ENCODE measurements at places on chromosomes 3 and 15.

GRCh38 chr15:100265641-100266035, 76.1 kb downstream of the ADAMTS17 start:
- DNase-seq, result no peak

- DNase-seq, result no peak
These were observed 150.8 kb upstream of the DPH6 start for GRCh38 chr15:35696767-35697231.

DNA sequence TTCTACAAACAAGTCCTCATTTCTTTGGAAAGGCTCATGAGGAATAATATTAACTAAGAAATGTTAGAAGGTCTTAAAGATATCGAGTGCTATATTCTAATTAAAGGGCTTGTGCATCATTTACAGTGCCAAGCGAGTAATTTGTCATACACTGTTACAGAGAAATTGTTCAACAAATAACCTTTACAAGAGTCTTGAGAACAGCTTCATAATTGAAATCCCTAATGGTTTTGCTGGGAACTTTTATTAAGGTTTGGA, 209.5 kb downstream of the MECOM start:
- DNase-seq, result no peak

DNA sequence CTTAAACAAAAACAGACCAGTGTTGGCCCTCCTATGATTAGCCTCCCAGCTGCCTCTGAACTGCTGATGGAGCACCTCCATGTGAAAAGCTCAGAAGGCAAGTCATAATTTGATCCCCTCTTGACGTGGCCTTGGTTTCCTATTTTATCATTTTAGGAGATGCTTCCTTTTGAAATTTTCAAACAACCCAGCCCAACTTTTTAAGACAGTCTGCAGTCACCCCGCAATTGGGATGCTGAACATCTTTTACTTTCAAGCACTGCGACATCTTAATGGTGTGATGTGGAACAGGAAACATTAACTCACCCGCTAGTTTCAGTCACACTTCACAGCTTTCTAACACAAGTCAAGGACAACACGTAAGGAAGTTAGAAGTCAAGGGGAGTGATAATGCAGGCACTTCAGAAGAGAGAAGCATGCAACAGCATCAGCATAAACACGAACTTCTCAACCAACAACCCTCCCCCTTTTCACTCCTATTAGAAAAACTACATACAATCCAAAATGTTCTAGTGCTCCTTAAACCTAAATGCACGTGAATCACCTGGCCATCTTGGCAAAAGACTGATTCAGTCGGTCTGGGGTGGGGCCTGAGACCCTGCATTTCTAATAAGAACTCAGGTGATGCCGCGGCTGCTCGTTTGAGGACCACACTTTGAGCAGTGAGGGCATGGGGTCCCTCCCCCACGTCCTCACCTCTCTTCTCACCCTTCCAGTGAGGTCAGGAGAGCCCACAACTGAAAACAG, 161.5 kb downstream of the FOXP1 start:
- DNase-seq, result no peak

DNA sequence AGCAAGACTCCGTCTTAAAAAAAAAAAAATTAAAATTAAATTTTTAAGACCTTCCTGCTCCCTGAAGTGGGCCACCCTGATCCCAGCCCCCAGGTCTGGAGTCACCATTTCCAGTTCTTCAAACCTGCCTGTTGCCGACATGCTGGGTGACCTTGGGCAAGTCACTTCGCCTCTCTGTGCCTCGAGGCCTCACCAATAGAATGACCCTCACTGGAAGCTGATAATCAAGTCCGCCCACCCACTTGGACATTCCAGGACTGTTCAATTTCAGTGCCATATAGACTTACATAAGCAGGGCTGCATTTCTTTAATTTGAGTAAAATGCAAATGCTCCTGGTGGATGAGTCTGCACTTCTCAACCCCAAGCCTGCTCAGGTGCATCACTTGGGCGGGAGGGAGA, 39.3 kb upstream of the FURIN start:
- DNase-seq, result no peak

DNA sequence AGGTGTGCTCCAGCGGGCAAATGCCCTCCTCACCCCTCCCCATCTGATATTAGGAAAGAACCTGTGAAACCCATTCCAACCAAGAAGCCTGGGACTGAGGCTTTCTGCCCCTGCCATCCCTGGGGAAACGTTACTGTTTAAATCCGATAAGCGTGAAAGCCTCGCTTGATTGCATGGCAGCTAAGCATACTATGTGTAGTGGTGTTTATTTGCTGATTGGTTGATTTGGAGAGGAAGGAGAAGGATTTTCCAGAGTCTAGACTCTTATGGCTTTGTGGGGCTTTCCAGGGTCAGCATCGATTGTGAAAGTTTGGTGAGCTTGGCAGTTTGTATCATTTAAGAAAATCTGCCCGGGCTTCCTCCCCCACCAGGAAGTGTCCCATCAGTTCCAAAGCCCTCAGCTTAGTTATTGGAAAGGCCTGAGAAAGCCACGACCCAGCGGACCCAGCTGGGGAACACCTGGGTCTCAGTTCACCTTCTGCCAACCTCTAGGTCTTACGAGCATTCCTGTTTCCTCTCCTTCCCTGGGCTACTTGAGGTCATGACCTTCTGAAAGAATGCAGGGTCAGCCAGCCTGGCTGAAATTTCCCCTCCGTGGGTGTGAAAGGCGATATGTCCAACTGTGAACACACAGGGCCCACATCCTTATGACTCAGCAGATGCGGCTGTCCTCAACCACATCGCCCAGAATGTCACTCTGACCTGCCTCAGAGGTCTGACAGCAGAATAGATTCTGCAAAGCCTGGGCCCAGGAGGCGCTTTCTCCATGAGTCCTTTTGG, 62.8 kb upstream of the HERC1 start:
- DNase-seq, result peak; percentile 52

- no peak for DNase-seq
These were observed 63.7 kb upstream of the SENP5 start for GRCh38 chr3:196803891-196804468.

- DNase-seq, result peak; percentile 68
These were observed 220.8 kb upstream of the TPRG1 start for GRCh38 chr3:188950832-188951489.

GRCh38 chr3:112087746-112088145, 1.6 kb downstream of the C3orf52 start:
- peak; percentile 45 for DNase-seq

DNA sequence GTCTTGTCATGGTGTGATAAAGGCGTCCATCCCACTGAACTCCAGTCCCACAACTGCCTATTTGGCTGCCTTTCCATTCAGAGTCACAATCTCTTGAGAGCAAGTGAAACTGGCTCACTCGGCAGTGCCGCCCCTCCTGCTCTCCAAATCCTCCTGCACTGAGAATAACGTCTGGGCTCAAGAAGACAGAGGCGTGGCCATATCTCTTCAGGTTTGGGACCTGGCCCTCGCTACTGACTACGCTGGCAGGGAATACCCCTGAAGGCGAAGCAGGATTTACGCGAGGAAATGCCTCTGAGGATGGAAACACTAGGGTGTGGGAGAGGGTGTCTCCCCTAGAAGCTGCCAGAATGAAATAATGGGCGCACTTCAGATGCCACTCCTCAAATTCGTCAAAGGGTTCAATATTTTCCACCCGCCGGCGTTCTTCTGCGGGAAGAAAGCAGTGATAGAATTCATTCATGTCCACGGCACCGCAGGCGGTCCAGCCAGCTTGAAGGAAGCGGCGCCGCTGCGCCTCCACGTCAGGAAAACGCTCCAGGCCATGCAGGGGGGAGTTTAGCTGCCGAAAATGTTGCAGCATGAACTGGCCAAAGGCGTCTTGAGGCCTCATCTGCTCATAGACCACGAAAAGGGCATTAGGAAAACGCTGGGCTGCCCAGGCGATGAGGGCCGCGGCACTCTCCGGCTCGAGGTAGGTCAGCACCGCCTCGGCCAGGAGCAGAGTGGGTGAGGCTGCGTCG, 985 bp downstream of the LCMT2 start:
- peak; percentile 52 for DNase-seq

DNA sequence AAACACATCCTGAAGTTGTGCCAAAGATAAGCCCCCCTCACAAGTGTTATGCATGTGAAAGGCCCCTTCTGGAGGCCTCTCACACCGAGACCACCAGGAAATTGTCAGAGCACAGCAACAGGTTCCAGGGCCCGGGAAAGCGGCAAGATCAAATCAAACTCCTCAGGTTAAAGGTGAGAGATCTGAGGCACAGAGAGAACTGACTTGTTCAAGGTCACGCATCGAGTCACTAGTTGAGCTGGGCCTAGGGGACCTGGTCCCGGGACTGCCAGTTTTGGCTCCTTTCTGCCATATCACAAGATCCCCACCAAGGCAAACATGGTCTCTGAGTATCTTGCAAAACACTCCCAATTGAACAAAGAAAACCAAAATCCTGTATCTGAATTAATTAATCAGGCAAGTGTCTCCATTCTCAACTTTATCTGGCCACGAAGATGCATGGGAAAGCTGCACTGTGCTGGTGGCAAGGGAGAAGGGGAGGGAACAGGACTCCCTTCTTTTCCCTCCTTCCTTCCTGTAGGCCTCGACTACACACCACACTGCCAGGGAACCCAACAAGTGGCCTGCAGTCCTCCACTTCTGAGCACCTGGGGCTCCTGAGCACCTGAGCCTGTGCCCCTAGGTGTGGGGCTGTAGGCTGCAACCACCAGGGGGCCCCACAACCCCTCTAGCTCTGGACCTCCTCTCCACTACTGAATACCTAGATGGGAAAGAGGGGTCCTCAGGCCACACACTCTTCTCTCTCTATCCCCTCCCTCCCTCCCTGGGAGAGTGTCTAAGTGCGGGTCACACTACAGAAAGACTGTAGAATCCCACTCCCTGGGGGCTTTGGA, 37.3 kb downstream of the ANP32A start:
- no peak for DNase-seq

GRCh38 chr3:133573054-133573628, 345 bp upstream of the CDV3 start:
- DNase-seq, result peak; percentile 100

DNA sequence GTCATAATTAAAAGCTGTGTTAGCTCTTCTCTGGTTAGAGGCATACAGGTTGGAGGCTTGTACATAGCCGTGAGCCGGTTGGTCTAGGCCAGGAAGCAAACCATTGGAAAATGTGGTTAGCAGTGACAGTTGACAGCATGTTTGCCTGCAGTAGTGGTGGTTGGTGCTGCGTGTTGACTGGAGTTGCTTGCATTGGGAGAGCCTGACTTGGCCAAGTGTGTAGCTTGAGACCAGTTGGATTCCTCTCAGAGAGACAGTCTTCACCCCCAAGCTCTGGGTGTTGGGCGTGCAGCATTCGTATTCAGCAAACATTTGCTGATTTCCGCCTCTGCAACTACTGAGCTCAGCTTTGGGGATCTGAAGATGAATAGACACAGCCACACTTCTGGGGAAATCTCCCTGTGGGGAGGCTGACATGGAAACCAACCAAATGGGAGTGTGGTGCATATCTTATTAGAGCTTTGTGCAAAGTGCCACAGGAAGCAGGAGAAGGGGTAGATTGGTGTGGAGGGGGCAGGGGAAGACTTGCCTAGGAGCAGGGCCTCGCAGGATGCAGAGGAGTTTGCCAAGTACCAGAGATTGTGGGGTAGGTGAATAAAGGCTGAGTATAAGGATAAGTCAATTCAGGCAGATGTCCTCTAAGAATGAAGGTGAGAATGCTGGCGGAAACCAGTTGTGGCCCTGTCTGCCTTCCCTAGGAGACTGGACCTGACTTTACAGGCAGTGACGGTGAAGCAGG, 83.5 kb downstream of the IGF1R start:
- no peak for DNase-seq

GRCh38 chr15:88256279-88257230, at the start of gene NTRK3:
TSS of gene NTRK3 (minus strand) at chr15:88256739. CDS start at chr15:88256153, 586 bp downstream.
- peak; percentile 37 for DNase-seq

DNA sequence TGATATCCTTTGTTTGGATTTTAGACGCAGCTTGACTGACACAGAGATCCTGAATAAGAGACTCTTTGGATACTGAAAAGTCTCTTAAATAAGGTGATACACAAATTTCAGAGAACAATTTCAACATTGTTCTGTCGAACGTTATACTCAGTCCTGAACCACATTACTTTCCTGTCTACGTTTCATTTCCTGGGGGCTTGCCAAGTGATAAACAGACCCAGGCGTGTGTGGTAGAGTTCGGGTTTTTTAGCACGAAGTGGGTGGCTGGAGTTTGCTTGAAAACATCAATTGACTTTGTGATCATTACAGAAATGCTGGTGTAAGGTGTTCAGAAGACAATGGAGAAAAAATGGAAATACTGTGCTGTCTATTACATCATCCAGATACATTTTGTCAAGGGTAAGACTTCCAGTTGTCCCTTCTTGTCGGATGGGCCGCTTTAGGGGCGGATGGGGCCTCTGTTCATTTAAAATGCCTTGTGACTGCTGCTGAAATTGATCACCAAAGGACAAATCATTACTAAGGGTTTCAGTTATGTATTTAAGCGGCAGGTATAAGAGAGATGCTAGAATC, at the start of gene CD96:
Gene CD96, plus strand, starts transcription at position 287 of the 573 bp plus-strand sequence. Its CDS starts 52 bp downstream, at position 339.
- no peak for DNase-seq

DNA sequence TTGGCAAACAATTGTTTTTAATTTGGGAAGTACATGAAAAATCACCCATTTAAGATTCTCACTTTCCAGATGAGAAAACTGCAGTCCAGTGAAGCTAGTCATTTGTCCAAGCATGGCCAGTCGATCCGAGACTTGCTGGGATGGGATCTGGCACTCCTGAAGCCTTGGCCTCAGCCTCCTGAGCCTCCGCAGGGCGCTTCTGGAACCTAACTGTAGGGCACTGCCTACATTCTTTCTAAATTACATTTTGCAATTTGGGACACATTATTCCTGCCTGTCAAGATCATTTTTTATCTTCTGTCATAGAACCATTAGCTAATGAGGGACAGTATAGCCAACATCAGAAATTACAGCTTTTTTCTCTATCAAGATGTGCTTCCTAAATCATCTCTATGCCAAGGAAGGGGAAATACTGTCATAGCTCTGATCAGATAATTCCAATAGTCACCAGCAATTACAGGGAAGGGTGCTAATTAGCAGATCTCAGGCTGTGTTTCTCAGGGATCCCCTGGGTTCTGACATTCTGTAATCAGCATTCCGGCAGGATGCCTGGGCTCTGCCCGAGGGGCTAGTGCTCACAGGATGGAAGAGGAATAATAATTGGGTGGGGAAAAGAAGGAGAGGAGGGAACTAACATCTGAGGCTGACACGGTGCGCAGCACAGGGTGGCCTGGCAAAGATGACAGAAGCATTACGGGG, 28.3 kb downstream of the ANAPC13 start:
- no peak for DNase-seq

DNA sequence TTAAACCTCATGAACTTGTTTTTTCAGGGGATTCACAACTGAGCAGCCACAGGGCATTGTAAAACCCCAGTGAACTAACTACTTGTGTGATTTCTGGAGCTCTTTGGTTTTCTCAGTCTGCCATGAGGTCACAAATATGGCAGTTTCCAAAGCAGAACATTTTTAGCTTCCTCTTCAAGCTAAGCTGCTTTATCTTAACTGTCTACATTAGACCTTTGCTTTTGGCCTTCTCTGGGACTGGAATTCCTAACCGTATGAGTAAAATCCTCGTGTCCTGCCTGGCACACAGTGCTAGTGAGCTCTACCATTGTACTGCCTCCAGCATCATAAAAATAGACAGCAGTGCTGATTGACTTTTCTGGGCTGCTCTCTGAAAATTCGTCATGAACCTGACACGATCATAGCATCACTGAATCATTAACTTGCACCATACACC, 22.1 kb downstream of the CDIN1 start:
- DNase-seq, result no peak

Measured in kidney (tissue), 22 donors.